Karpas-422 (cell line): ENCODE measurements at places on chromosomes 12 and 14. TPM values are rescaled to one million over a fixed set of nuclear protein-coding genes. Genes with fewer than 3 reads are reported as not detected.

The E2F7 gene
- 0.83 and 2.0 TPM in 2 replicates for total RNA-seq

The RAB3IP gene
- total RNA-seq = 22.2 and 25.3 TPM in 2 replicates

GRCh38 chr12:98397323-98398105 is 117.9 kb upstream of the TMPO start:
- peaks cover 16% of the 10 kb centered on the region for H3K4me1 ChIP-seq
- no peaks in the 10 kb centered on the region for H3K36me3 ChIP-seq
- DNase-seq = peak; percentile 88

DNA sequence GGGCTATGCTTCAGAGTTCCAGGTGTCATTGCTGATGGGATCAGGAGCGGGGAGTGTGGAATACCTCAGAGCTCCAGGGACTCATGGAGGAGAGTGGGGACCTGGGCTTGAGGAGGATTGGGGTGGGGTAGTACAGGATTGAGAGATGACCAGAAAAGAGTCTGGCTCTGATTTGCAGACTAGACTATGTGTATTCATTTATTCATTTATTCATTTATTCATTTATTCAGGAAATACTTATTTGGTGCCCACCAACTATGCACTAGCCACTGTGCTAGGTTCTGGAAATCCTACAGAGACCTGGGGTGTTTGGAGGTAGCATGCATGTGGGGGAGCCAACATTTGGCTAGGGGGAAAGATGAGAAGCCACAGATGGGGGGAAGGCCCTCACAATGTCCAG is 871 bp upstream of the KRT83 start:
- H3K4me1 ChIP-seq = peaks cover 3% of the 10 kb centered on the region
- no peak overlapping the region for H3K27ac ChIP-seq
- no peak for DNase-seq

DNA sequence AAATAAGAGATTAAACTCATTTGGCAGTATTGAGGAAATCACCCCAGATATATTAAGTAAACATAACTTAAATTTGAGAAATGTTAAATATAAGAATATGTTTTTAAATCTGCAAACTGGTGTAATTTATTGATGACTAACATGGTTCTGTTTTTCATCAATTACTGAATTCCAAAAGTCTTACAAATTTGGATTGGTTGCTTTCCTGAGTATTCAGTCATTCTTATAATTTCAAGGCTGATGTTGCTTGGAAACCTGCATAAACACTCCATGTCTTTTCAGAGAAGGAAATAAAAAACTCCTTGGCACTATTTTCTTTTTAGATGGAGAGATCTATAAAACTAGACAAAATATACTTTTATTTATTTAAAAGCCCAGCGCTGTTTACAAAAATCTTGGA is 71.7 kb downstream of the NOVA1 start:
- H3K36me3 ChIP-seq = 0 out of 2 replicates have a peak, but pooled peaks cover 2% of the 10 kb centered on the region
- no peak overlapping the region for H3K4me3 ChIP-seq
- no peak for DNase-seq
- H3K27me3 ChIP-seq = no peaks in the 10 kb centered on the region
- H3K27ac ChIP-seq = no peak overlapping the region

DNA sequence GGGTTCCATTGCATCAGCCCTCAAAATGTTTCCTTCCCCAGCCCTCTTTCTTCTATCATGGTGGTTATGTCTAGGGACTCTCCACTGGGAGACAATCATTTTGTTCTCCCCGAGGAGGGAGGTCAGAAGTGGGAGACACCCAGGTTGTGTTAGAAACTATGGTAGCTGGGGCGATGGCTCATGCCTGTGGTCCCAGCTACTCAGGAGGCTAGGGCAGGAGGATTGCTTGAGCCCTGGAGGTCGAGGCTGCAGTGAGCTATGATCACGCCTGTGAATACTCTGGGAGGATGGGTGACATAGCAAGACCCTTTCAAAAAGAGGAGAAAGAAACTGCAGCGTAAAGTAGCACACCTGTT is 13.0 kb upstream of the LRRC23 start:
- peak overlapping the region; percentile 57; the same call in 1 of the 2 replicates for H3K4me3 ChIP-seq
- no peaks in the 10 kb centered on the region for H3K27me3 ChIP-seq
- H3K36me3 ChIP-seq = peaks cover 4% of the 10 kb centered on the region; the same call in 1 of the 2 replicates

- no peaks in the 10 kb centered on the region for H3K36me3 ChIP-seq
- no peak overlapping the region for H3K27ac ChIP-seq
- peak; percentile 55 for DNase-seq
- peaks cover 4% of the 10 kb centered on the region for H3K4me1 ChIP-seq
These were observed 137.5 kb upstream of the CCND2 start for GRCh38 chr12:4135919-4136605.

- no peaks in the 10 kb centered on the region for H3K36me3 ChIP-seq
- H3K4me1 ChIP-seq = peaks cover 6% of the 10 kb centered on the region
- H3K27me3 ChIP-seq = no peaks in the 10 kb centered on the region
- H3K27ac ChIP-seq = no peak overlapping the region
- no peak for DNase-seq
- H3K4me3 ChIP-seq = no peak overlapping the region
These were observed 290.2 kb upstream of the NPAS3 start for GRCh38 chr14:32648434-32648833.

DNA sequence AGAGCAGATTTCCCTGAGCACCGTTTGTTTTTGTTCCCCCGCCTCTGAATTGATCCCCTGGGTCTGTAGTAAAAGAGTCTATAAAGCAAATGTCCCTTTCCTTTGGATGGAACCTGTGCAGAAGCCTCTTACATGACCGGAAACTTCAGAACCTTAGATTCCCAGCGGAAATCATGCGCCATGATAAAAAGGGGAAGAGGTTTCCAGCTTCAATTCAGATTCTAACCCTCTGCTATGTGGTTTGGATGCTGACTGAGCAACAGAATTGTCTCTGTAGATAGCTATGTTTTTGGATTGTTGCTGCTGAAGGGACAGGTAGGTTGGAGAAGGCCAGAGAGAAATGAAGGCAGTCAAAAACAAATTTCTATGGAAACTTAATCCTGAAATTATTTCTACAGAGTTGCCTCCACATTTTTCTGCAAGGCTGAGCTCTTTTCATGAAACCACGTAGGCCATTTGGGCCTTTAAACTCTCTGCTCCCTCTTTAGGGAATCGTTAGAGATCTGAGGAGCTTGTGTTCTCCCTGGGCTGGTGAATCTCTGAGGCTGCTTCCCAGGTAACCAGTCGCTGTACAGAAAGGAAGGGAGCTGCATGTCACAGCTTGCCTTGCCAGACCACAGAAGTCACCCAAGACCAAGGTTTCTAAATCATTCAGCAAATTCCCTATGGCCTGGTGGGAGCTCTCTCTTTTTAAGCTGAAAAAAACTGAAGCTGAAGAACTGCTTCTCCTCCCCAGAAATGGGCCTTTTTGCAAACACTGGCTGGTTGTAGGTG is 28.7 kb upstream of the OR10P1 start:
- no peak for DNase-seq
- no peaks in the 10 kb centered on the region for H3K4me1 ChIP-seq
- no peak overlapping the region for H3K4me3 ChIP-seq
